ENCODE measurements at places on chromosomes 5 and 9.

DNA sequence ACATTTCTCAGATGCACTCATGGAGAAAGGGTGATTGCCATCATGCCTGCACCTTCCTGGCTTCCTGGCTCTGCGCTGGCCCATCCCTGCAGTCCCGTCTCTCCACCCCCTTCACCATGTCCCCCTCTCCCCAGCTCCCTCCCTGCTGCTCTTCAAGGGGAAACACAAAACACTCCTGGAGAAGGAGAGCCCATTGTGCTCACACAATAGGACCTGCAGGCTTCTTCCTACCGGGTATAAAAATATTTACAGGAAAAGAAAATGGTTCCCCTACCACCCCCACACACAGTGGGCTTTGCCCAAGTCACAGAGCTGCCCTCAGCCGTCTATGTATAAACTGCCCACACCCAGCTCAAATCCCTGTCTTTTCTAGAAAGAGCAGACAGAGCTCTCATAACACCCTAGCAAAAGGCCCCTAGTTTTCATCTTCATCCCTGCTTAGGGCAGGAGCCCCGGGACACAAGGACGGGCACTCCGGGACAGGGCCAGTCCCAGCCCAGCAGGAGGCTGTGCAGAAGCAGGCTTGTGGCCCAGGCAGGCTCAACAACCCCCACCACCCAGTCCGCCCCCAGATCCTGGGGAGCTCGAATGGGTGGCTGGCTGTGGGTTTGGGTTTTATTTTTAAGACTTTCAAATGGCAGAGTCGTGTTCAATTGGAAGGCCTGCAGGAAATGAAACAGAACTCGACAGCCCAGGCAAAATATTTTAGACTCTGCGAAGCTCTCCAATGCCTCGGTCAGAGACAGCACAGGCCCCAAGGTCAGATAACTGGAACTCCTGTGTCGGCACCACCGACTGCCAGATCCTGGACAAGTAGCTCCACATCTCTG, 77.3 kb downstream of the LRSAM1 start:
- peak; percentile 63 for DNase-seq

- no peak for DNase-seq
These were observed 33.5 kb downstream of the SPATA31D1 start for GRCh38 chr9:82022121-82022520.

GRCh38 chr5:160491438-160491837, 69.8 kb downstream of the PTTG1 start:
- DNase-seq: no peak

- DNase-seq: no peak
These were observed 37.4 kb downstream of the CPEB4 start for GRCh38 chr5:173925449-173926071.

GRCh38 chr9:7570107-7570720, 229.4 kb downstream of the DMAC1 start:
- DNase-seq: peak; percentile 42

GRCh38 chr5:72523960-72524582, 16.9 kb upstream of the ZNF366 start:
- no peak for DNase-seq

GRCh38 chr5:54275361-54275760, 35.0 kb downstream of the ARL15 start:
- DNase-seq: no peak

- no peak for DNase-seq
These were observed 16.3 kb upstream of the ANXA1 start for GRCh38 chr9:73135394-73135793.

DNA sequence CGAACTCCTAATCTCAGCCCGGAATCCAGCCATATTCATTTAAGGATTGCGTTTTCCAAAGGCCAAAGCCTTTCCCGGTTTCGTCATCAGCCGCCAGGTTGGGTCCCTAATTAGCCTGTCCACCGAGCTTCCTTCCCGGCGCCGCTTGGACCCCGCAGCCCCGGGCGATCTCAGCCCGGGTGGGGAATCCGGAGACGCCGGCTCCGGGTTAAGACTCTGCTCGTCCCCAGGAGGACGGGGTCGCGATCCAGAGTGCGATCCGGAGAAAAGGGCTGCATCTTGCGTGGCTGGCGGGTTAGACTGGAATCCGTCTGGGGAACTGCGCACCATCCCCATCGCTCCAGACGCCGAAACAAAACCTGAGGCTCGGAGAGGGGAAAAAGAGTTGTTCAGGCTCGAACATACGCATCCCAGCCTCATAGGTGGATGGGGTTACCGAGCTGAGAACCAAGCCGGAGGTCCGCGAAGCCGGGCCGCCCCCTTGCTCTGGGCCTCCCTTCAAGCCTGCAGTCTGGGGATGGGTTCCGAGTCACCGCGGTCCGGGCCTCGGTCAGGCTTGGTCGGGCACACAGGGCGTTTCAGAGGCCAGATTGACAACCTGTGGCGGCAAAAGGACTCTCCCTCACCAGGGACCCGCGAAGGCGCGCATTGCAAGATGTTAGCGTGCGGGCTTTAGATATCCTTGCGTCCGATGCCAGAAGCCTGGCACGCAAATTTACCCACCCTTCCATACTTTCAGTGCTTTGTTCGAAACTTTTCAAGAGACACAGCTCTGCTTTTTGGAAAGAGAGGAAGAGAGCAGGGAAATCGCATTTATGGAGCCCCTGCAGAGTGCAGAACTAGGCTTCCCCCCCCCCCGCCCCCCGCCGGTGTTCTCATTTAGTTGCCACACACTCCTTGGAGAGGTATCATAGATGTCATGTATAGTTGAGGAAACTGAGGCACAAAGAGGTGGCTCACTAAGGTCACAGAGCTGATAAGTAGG, 7.9 kb downstream of the MSX2 start:
- DNase-seq: no peak

DNA sequence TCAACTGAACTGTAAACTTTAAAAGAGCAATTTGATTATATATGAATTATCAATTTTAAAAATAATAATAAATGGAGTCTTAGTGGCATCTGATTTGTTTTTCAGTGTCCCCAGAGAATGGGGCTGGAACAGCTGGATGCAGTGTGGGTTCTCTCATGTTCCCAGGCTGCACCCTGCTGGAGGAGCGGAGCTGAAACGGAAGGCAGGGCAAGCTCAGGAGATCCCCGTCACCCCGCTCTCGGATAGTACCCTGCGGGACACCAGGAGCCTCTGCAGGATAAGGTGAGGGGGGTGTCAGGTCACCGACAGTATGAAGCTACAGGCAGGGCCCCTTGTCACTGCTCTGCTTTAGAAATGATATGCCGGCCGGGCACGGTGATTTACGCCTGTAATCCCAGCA, 57.3 kb downstream of the S1PR3 start:
- DNase-seq: no peak

GRCh38 chr5:14665949-14666348, 1.4 kb downstream of the OTULIN start:
- DNase-seq: no peak

GRCh38 chr5:156121234-156121633, 205.7 kb upstream of the SGCD start:
- DNase-seq: no peak

DNA sequence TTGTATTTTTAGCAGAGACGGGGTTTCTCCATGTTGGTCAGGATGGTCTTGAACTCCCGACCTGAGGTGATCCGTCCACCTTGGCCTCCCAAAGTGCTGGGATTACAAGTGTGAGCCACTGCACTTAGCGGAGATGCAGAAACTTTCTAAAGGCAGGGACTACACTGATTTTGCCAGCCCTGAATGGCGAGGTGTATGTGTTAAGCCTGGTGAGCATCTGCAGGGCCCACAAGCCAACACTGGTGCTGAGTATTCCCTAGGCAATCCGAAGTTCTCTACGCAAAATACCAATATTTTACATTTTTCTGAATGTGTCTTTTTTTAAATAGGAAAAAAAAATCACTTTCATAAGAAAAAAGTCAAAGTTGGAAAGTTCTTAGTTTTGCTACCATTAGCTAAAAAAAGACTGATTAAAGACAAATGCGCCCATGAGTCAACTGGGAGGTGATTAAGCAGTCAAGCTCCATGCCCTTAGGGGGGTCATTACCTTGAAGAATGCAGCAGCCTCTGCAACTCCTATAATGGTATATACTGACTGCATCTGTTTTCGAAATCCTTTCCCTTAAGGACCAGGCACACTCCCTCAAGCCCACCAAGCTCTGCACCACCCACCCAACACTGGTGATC, 502.8 kb downstream of the BNC2 start:
- DNase-seq: no peak
